Choroid plexus epithelial cell (primary cell): ENCODE measurements at places on chromosomes 16 and 17.
A peak's percentile ranks its signal among the peaks of the same experiment; 100 is the strongest.

- DNase-seq = peak; percentile 66
Measured at GRCh38 chr16:81608523-81609209, 164.1 kb downstream of the CMIP start.

- no peak for DNase-seq
Measured at GRCh38 chr17:9414471-9414870, 161.1 kb downstream of the STX8 start.

DNA sequence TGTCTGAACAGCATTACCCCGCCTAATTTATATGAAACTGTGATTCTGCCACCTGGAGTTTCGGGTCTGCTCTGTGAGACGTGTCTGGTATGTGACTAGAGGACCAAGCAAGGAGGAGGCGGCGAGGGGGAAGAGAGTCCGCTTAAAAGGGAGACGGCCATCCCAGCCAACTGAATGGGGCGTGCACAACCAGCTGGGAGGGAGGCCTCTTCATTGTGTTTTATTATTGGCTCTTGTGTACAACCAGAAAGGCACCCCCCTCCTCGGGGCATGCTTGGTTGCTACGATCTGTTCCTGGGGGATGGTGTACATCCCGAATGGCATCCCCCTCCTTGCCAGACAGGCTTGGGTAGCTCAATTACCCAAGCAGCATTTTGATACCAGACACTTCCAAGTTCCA lies 384.5 kb upstream of the SALL1 start:
- DNase-seq = no peak

DNA sequence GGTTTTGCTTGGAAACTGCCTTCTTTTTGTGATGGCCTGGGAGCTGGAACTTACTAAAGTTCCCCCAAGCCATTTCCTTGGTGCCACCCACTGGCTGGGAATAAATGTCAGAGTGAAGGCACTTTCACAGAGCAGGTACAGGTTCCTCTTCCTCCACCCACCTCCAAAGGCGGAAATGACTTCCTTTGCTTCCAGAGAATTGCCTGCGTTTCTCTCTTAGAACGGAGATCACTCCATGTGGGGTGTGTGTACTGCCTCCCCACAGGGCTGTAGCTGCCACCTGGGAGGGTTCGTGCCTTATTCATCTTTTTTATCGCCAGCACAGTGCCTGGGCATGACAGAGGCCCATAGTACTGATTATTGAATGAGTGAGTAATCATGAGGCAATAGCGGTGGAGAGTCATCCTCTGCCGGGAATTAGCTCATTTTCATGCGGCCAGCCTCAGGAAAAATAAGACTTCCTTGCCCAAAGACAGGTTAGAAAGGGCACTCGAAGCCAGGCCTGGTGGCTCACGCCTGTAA lies 32.2 kb upstream of the HAS3 start:
- DNase-seq = peak; percentile 79

- peak; percentile 4 for DNase-seq
Measured at GRCh38 chr16:54846766-54847165, 83.9 kb upstream of the IRX5 start.

DNA sequence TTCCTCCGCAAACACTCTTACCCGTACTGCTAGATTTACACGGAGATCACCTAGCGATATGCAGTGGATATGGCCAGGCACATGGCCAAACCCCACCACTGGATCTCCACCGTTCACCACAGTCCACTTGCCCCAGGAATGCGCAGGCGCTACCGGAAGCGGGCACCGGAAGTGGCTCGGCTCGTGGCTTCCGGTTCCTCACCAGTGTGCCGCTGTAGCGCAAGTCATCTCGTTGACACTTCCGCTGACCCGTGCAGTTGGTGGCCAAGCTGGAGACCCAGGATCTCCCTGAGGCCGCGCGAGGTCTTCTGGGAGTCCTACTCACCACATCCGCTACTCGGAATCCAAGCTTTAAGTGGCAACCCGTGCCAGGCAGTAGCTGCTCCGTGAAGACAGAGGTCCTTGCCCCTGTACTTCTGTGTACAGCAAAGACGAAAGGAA lies 11.5 kb downstream of the ZNF597 start:
- DNase-seq = peak; percentile 28

GRCh38 chr16:1830213-1830612 lies 3.2 kb downstream of the FAHD1 start:
- no peak for DNase-seq

DNA sequence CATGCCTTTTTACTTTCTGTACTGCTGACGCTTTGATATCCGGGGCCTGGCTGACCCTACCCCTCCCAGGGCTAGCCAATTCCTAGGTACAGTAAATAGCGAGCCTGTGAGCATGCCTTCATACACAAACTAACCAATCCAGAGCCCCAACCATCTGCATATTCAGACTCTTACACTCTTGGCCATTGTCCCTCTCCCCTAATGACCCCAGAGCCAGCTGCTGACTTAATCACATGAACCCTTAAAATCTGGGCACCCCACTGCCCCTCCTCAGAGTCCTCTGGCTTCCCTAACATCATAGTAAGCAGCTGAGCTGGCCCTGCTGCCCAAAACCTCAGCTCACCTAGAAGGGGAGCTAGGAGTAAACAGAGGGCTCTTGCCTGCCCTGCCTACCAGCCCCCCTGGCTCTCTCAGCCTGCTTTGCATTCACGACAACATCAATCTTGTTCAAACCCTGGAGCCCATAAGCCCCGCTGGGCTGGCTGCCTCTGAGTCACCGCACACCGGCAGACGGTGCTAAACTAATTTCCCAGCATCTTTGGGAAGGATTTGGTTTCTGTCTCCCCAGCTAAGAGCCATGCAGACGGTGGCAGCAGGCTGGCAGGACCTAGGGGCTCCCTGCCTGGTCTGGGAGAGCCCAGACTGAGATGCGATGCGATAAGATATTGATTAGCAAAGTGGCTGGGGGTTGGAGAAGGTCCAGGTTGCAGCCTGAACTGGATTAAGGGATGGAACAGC lies 63.2 kb downstream of the CLEC19A start:
- DNase-seq = no peak

GRCh38 chr17:59381716-59382570 lies 50.5 kb downstream of the YPEL2 start:
- DNase-seq = peak; percentile 33

DNA sequence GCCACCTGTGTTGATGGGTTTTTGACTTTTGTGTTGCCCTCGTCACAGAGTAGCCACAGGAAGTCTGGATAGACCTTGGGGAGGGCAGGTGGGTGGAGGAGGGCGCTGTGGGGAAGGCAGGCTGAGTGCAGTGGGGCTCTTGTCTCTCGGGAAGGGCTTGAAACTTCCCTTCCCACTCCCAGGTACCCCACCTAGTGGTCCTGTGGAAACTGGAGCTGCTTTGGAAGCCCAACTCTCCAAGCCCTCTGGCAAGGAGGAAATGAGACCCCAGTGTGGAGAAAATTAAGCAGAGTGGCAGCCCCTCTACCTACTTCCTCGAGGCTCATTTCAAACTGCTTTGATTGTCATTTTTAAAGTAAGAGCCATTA lies 9.2 kb downstream of the CA5A start:
- no peak for DNase-seq

GRCh38 chr17:78838574-78839005 lies 2.0 kb downstream of the USP36 start:
- no peak for DNase-seq

GRCh38 chr16:80019395-80019794 lies 418.9 kb upstream of the MAF start:
- no peak for DNase-seq

DNA sequence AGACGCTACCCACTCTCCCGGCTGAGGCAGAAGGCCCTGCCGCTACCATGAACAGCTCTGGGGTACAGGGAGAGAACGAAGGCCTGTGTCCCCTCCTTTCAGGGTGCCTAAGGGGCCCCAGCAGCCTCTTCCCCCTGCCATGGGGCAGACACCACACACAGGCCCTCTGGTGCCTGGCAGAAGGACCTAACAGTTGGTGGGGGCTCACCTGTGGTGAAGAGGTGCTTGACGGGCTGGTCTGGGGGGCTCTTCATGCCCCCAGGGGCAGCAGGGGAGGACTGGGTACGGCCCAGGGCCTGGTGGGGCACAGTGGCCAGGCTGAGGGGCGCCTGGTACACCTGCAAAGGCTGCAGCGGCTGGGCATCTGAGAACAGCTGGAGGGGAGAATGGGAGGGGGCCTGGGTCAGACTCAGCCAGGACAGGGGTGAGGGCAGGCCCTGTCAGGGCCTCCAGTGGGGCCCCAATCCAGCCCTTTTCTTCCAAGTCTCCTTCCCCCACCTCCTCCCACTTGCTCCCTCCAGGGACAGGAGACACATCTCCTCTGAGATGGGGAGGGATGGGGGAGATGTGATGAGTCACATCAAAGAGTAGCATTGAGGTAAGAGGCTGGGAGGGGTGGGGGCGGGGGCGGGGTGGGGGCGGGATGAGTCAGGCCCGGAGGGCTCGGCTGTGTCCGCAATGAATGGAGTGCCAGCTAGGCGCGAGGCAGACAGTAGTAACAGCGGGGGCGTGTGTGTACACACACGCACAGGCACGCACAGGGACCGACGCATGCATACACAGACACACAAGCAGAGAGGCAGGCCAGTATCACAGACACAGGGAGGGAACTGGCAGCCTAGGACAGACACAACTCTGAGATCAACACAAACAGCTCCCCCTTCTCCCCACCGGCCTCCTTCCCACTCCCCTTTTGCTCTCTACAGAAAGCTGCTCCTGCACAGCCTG lies 16.1 kb downstream of the G6PC3 start:
- DNase-seq = peak; percentile 79

- DNase-seq = no peak
Measured at GRCh38 chr17:37744961-37745800, at the start of gene HNF1B. Gene HNF1B, minus strand, starts transcription at chr17:37745059. Its CDS starts 175 bp downstream, at chr17:37744884.

DNA sequence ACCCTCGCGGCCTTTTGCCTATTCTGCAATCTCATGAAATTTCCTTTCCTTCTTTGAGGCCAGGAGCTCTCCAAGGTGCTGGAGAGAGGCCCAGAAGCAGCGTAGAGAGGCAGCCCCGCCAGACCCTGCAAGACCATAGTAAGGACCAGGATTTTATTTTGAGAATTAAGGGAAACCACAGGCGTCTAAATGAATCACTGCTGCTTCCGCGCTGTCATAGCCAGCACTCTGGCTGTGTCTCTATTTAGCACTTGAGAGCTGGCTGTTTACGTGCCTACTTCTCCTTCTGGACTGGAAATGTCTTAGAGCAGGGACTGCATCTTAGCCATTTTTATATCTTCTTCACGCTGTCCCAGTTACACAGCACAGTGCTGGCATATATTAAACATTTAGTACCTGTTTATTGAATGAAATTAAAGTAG lies 37.6 kb upstream of the PIRT start:
- no peak for DNase-seq

GRCh38 chr17:12580640-12581039 lies 85.0 kb upstream of the MYOCD start:
- DNase-seq = peak; percentile 18

- DNase-seq = no peak
Measured at GRCh38 chr17:60149691-60150582, at the start of gene CA4. Gene CA4, plus strand, starts transcription at chr17:60149973. Its CDS starts 62 bp downstream, at chr17:60150035.

DNA sequence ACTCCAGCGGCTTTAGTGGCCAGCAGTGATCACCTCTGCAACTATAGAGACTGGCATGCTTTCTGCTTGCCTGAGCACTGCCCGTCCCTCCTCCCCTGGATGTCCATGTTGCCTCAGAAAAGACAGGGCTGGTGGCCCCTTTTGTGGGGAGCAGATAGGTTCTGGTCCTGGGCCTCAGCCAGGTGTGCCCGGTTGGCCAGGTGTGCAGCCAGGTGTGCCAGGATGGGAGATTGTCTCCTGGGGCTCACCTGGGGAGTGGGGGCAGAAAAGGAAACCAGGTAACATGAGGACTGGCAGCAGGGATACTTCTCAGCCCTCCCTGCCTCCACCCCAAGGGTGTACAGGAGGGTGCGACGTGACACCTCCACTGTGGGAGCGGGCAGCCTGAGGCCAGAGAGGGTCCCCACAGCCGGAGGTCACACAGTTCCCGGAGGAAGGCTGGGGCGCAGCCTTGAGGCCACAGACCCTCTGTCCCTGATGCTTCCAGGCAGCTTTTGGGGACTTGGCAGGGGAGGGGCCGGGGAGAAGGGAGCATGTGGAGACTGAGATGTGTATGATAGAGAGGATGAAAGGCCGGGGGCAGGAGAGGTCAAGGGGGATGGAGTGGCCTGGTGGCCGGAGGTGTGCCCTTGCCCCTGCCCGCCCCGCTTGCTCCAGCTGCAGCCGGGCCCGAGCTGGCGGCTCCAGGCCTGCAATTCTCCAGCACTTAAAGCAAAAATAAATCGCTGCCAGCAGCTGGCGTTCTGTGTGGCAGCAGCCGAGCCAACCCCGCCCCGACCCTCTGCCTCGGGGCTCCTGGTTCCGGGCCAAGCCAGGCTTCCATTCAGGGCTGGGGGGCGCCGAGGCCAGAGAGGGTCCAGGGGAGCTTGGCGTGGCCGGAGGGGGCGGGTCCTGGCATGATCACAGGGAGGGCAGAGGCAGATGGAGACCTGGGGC lies 6.7 kb downstream of the KCNJ12 start:
- no peak for DNase-seq

DNA sequence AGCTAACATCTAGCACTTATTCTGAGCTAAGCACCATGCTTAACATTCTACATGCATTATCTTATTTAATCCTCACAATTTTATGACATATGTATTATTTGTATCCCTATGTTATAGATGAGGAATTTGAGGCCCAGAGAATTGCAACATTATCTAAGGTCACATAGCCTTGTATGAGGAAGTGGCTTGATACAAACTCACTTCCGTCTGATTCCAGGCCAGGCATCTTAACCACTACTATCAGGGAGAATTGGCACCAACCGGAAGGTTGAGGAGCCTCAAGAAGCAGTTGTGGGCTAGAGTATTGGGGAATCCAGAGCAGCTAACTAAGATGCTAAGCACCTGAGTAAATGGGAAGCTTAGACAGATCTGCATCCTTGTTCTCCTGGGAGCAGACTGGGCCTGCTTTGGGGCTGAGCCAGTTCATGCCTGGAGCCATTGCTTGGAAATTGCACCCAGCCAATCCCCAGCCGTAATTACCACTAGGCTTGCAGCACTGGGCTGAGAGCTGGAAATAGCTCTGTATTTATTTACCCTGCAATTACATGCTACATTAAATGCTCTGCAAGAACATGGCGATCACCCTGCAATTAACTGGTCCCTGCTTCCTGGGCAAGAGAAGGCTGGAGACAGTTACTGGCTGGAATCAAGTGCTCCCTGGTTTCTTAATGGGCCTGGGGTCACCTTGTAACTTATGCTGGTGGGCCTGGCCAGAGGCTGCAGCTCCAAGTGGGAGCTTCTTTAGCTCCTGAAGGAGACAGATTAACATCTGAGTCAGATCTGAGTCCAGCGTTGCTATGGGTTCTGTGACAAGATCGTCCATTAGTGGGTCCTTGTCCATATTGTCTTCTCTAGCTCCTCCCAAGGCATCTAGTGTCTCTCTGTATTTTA lies 273.1 kb upstream of the CCL2 start:
- no peak for DNase-seq

DNA sequence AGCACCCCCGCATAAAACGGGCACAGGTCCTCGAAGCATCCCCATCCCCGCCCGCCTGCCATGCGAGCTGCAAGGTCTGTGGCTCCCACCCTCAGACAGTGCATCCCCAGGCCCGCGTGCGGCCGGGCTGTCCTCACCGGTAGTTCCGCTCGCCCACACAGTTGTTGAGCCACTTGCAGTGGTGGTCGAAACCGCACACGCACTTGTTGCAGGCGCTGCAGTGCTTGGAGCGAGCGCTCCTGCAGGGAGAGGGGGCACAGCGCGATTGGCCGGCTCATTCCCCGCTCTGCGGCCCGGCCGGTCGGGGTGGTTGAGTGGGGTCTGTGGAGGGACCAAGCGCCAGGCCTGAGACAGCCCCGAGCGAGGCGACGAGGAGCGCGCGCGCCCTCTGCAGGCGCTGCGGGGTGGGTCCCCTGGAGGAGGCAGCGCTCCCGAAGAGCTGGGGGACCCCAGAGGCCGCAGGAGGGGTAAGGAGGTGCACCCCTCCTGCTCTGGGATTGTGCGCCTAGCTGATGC lies 6.0 kb upstream of the TPPP3 start:
- DNase-seq = no peak

- DNase-seq = no peak
Measured at GRCh38 chr16:88003736-88004135, 52.5 kb downstream of the BANP start.
